Naive thymus-derived CD8-positive, alpha-beta T cell (primary cell): ENCODE measurements at places on chromosomes 2 and 18. TPM values are rescaled to one million over a fixed set of nuclear protein-coding genes. Genes with fewer than 3 reads are reported as not detected.

GRCh38 chr2:171480908-171481307 is 41.4 kb upstream of the CYBRD1 start:
- H3K4me1 ChIP-seq = peaks cover 16% of the 10 kb centered on the region
- no peak overlapping the region for H3K4me3 ChIP-seq
- H3K27me3 ChIP-seq = no peaks in the 10 kb centered on the region

The SERPINB3 gene
- total RNA-seq = not detected

DNA sequence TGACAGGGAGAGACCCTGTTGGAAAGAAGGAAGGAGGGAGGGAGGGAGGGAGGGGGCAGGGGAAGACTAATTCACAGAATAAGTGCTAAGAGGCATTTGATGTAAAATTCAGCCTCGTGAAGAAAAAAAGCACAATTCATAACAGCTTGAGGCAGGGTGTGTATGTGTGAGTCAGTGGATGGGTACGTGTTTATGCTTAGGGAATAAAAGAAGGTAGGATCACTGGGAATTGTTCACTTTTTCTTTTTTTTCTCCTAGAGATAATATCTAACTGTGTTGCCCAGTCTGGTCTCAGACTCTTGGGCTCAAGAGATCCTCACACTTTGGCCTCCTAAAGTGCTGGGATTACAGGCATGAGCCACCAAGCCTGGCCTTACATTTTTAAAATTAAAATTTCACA is 39.2 kb downstream of the WDR33 start:
- peaks cover 16% of the 10 kb centered on the region for H3K4me1 ChIP-seq
- H3K36me3 ChIP-seq = peaks cover 51% of the 10 kb centered on the region
- DNase-seq = no peak
- no peaks in the 10 kb centered on the region for H3K27me3 ChIP-seq
- no peak overlapping the region for H3K27ac ChIP-seq

DNA sequence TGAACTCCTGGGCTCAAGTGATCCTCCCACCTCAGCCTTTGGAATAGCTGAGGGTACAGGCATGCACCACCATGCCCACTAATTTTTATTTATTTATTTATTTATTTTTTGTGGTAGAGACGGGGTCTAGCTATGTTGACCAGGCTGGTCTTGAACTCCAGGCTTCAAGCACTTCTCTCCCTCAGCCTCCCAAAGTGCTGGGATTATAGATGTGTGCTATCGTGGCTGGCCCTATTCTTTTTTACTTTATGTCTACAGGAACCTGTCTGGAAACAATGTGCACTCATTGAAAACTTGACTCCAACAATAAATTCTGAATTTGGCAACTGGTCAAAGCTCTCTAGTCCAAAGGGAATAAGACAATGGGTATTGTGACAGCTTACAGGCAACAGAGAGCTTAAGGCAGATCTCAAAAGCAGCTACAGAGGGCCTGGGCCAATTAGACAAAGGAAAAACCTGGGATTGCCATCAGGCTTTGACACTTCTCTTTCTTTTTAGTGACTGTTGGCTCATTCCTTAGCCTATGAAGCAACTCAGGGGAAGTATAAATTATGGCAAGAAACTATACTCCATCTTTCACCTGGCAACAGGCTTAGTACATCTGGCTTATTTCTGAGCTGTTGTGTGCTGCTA is 55.1 kb upstream of the RAPGEF4 start:
- peaks cover 27% of the 10 kb centered on the region for H3K36me3 ChIP-seq
- no peak for DNase-seq
- no peak overlapping the region for H3K27ac ChIP-seq

GRCh38 chr18:5415031-5415430 is 119.5 kb upstream of the ZBTB14 start:
- no peak overlapping the region for H3K4me3 ChIP-seq
- no peaks in the 10 kb centered on the region for H3K36me3 ChIP-seq
- DNase-seq = no peak

- no peak overlapping the region for H3K4me3 ChIP-seq
- no peak for DNase-seq
- H3K27me3 ChIP-seq = no peaks in the 10 kb centered on the region
- peaks cover 8% of the 10 kb centered on the region for H3K4me1 ChIP-seq
- no peak overlapping the region for H3K27ac ChIP-seq
Measured at GRCh38 chr18:32139835-32140283, 48.2 kb downstream of the RNF138 start.

DNA sequence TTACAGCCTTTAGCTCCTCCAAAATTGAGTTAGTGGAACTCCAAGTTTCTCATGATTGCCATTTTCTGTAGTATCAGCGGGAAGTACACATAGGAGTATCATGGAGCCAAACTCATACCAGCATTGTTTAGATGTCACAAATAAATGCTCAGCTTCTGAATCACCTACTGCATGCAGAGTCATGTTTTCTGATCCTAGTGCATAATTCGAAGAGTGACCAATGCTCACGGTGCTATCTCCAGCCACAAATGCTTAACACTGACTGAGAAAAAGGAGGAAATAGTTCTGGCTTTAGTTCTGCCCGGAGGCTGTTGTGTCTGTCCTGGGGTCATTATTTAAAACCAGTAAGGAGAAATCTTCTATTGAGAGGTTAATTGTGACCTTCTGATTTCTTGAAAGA is 45.4 kb upstream of the LRATD1 start:
- DNase-seq = no peak
- no peak overlapping the region for H3K27ac ChIP-seq
- H3K27me3 ChIP-seq = no peaks in the 10 kb centered on the region
- H3K36me3 ChIP-seq = no peaks in the 10 kb centered on the region

GRCh38 chr2:99626158-99626557 is 136.3 kb upstream of the REV1 start:
- H3K27me3 ChIP-seq = no peaks in the 10 kb centered on the region
- no peak overlapping the region for H3K27ac ChIP-seq
- no peak for DNase-seq

The BUB1 gene
- 4.0 TPM for total RNA-seq

The ARHGAP28 gene
- not detected for total RNA-seq

DNA sequence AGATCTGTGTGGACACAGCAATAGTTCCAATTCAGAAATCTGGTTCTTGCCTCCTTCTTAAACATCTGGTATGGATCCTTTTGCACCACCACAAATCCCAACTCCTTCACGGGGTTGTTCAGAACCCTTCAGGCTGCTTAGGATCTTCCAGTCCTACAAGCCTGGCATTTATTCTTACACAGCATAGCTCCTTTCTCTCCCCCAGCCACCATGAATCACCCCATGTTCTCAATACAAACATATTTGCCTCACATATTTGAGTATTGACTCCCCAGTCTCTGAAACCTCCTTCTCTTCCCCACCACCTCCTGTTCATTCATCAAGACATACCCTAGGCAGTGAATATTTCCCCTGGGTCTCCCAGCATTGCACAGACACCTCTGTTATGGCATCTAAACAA is 155.2 kb downstream of the ALK start:
- no peak for DNase-seq
- no peak overlapping the region for H3K27ac ChIP-seq
- no peaks in the 10 kb centered on the region for H3K36me3 ChIP-seq

The C2orf78 gene
- not detected for total RNA-seq

The TUBA3E gene
- not detected for total RNA-seq

The KCNS3 gene
- not detected for total RNA-seq

The KCNE4 gene
- total RNA-seq = not detected

GRCh38 chr2:112144966-112145365 is 6.8 kb downstream of the FBLN7 start:
- no peaks in the 10 kb centered on the region for H3K4me1 ChIP-seq
- H3K36me3 ChIP-seq = no peaks in the 10 kb centered on the region
- H3K4me3 ChIP-seq = no peak overlapping the region
- H3K27ac ChIP-seq = no peak overlapping the region
- H3K27me3 ChIP-seq = peaks cover 9% of the 10 kb centered on the region

DNA sequence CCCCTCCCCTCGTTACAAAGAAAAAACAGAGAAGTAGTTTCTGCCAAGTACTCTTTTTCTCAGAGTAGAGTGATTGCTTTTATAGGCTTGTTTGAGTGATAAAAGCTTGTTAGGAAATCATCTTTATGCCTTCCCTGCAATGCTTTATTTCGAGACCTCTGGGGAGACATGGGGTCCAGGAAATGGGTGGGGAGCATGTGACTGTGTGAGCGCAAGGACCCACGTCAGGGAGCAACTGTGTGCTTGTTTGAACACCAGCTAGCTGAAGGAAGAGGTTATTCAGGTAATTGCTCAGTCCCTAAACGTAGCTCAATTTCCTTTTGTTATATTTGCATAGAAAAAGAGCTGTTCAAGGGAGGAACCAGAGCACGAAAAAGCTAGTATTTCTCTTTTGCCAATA is 187.3 kb downstream of the FAM210A start:
- no peaks in the 10 kb centered on the region for H3K27me3 ChIP-seq
- H3K36me3 ChIP-seq = peaks cover 5% of the 10 kb centered on the region
- H3K4me1 ChIP-seq = peaks cover 93% of the 10 kb centered on the region
- peak; percentile 36 for DNase-seq

DNA sequence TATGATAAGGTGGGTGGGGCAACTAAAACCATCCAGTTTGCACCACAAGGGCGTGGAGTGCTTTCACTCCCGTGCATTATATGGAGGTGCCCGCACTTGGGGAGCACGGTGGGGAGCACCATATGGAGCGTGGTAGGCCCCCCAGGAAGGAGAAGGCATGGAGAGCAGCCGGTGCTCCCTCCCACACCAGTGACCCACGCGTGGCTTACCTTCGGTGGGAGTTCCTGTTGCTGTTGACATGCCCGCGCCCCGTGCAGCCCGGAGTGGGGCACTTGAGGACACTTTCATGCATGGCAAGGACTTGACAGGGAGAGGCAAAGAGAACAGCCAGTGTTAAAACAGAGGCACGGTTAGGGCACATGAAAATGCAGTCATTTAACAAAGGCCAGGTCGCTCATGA is 167.5 kb upstream of the PXDN start:
- no peaks in the 10 kb centered on the region for H3K4me1 ChIP-seq
- H3K27ac ChIP-seq = no peak overlapping the region
- H3K27me3 ChIP-seq = peaks cover 36% of the 10 kb centered on the region
- no peaks in the 10 kb centered on the region for H3K36me3 ChIP-seq
